ENCODE measurements at places on chromosomes 2 and 18.

DNA sequence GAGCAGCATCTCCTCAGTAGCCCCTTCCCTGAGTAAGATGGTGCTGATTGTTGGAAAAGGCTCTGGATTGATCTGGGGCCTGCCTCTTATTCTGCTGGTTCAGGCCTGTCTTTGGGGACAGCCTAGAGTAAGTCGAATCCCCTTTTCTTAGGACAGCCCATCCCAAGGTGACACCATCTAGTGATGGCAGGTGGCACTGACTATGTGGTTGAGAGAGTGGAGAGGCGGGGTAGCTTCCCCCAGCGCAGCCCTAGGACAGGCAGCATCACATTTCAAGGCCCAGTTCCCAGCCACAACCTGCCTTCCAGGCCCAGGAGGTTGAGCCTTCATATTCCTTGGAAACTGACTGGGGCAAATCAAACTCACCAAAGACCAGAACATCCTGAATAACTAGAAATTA, 69.1 kb upstream of the B3GNT7 start:
- no peak for DNase-seq

DNA sequence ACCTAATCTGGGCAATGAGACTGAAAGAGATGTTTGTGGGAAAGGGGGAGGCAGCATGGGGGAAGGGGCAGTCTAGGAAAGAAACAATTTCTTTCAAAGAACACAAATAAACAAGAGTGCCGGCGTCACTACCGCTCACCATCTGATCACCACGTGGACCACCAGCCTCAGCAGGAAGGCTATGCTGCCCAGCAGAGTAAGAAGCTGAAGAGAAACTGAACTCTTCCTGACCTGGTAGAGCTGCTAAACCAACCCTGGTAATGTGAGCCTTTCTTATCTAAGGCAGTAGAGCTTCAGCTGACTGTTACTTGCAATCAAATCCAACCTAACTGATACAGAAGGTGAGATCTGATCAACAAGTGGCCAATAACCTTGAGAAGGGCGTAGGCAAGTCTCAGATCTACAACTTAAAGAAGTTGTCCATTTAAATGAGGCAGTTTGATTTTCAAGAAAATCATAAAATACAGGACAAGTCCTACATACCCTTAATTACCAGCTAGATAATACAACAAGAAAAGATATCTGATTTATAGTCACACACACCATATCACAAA, 44.2 kb upstream of the SPTBN1 start:
- DNase-seq: no peak

GRCh38 chr18:69109686-69110085, 291.0 kb upstream of the DOK6 start:
- peak; percentile 6 for DNase-seq

- DNase-seq: peak; percentile 82
Observed at GRCh38 chr2:224072541-224073188, 33.6 kb upstream of the SERPINE2 start.

DNA sequence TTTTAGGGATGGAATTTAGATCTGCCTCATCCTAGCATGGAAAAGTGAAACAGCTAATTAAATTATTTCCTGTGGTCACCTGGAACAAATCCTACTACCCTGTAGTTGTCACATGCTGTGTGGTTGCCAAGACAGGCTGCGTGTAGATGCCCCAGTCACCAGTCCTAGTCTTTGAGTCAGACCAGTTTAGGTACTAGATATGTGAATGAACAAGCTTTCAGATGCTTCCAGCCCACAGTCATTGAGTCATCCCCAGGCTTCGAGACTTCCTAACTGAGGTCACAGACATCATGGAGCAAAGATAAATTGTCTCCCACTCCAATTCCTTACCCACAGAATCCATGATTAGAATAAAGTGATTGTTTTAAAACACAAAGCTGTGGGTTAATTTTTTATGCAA, 35.8 kb upstream of the GRB14 start:
- DNase-seq: peak; percentile 87

DNA sequence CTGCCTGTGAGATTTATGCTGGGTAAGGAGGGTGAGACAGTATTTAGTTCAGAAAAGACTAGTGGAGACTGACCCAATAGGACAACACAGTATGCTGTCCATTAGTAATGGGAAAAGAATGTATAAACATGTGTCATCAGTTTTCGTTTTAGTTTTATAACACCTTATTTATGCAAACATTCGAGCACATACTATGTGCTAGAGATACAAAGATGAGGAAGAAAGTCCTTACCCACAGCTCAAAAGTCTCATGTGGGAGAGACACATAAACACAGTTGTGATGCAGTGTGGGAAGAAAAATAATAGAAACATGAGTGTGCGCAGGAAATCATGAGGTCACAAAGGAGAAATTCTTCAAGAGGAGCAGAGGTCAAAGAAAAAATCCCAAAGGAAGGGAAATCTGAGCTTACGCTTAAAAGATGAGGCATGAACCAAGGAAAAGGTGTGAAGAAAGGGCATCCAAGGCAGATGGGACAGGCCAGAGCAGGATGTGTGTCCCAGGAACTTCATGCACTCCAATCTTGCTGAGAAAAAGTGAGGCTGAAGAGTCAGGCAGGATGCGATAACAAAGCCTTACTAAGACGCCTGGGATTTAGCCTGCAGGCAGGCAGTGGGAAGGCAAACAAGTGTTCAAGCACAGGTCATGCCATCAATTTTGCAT, 8.1 kb downstream of the METTL21A start:
- DNase-seq: peak; percentile 87

GRCh38 chr18:46696702-46697101, 39.7 kb upstream of the LOXHD1 start:
- no peak for DNase-seq

DNA sequence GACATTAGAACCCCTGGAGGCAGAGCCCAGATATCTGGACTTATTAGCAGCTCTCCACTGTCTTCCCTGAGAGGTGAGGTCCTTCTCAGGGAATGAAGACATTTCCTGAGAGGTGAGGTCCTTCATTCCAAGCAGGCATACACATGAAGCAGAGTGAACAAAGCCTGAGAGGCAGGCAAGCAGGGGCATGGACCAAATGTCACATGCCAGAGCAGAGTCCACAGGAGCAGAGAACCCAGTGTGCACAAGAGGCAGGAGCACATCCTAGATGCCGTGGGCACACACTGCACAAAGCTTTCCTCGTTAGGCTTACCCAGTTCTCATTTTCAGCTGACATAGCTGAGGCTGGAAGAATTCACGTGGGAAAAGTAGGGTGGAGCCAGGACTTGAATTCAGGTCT, 759.9 kb upstream of the HS6ST1 start:
- DNase-seq: no peak

GRCh38 chr18:79951545-79952455, at the start of gene SLC66A2:
SLC66A2 (minus strand) TSS chr18:79951653; CDS start chr18:79950926, 727 bp downstream.
- DNase-seq: peak; percentile 83

GRCh38 chr18:40738321-40738880, 1216.6 kb upstream of the PIK3C3 start:
- DNase-seq: no peak

GRCh38 chr18:74244554-74244953, 47.2 kb downstream of the CYB5A start:
- DNase-seq: no peak

DNA sequence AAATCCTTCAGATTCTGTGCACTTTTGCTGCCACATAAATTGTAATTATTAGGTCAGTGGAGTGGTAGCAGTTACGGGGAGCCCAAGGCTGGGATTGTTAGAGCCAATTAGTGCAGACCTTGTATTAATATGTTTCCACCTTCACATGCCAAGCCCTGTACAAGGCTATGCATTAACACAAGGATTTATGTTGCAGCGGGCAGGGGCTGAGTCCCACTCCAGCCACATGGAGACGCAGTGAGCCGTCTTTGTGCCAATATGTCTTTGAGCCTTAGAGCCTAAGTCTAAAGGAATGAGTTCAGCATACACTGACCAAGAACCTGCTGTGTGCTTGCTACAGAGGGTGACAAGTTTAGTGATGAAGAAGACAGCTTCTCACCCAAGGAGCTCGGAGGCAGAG, 238.2 kb downstream of the TSN start:
- DNase-seq: no peak

- DNase-seq: peak; percentile 16
Observed at GRCh38 chr2:240868286-240869108, at the start of gene AGXT. AGXT (plus strand) TSS chr2:240868824; CDS start chr2:240868866, 42 bp downstream.

GRCh38 chr2:64817453-64817852, 163.7 kb upstream of the SERTAD2 start:
- no peak for DNase-seq

DNA sequence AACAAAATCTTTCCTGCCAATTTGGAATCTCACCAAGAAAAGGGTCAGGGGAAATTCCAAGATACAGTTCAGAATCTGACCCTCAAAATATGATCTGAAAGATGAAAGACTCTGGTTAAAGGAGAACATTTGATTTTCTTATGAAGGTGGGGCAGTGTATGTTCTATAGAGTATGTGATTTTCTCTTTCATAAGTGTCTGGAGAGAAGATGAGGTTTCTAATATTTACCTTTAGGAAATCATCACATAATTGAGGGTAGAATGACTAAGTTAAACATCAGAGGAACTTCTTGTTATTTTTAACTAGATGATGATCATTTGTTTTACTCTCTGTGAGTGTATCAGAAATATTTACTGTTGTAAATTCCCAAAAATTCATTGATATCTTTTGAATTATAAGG, 27.8 kb upstream of the MBOAT2 start:
- DNase-seq: no peak

- no peak for DNase-seq
Observed at GRCh38 chr2:71787108-71787415, 333.7 kb downstream of the DYSF start.

DNA sequence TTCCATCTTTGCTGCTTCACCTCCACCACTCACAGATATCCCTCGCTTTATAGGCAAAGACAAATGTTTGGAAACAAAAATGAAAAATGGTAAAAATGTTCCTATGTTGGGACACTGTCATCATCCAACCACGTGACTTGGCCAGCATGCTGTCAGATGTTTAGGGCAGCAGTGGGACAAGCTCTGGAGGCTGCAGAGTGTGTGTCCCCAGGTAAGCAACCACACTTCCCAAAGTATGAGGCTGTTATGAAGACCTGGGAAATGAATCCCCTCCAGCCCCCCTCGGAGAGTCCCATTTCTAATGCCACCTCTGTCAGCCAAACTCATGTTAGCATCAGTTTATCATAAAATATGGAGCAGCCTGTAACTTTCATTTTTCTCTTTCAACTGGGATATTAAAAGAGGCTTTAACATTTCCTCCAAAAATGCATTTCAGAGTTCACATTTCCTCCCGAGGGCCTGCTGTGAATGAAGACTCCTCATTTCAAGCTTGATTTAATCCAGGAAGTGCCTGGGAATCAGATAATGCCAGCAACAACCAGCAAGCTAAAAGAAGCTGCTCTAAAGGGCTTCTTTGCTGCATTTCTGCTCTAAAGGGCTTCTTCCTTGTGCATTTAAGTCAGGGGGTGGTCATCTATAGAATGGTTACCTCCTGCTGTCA, 66.2 kb downstream of the APOB start:
- DNase-seq: no peak

GRCh38 chr2:120142528-120143219, 80.5 kb downstream of the TMEM185B start:
- no peak for DNase-seq

GRCh38 chr18:38941711-38942561, 1376.3 kb upstream of the CELF4 start:
- no peak for DNase-seq

GRCh38 chr2:133362061-133362476, 206.2 kb downstream of the NCKAP5 start:
- peak; percentile 52 for DNase-seq

DNA sequence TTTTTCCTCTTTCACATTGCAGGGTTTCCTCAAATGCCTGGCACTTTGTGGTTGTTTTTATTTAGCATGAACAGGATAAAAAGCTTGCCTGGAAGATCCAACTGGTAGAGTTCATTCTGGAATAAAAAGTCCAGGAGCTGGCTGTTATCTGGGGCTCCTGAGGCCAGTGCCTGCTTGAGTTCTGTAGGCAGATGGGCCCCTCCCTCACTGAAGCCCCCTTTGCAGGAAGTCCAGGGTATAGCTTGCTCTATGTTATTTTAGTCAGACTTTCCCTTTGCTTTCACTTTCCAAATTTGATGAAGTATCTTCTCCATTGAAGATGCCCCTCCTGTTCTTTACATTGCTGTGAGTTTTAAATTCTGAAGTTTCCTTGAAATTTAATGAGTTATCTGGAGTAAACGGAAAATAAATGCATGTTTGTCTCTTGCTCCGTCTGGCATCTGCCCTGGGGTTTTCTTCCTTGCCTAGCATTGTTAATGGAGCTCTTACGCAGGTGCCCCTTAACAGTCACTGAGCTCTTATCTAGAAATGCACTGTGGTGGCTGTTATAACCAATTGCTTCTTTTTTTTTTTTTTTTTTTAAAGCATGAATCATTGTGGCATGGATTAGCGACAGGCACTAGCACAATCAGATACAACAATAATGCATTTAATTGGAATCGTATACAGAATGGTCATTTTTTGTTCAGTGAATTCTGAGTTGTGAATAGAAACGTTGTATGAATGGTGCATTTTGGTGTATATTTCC, 27.0 kb upstream of the LPIN1 start:
- DNase-seq: no peak

DNA sequence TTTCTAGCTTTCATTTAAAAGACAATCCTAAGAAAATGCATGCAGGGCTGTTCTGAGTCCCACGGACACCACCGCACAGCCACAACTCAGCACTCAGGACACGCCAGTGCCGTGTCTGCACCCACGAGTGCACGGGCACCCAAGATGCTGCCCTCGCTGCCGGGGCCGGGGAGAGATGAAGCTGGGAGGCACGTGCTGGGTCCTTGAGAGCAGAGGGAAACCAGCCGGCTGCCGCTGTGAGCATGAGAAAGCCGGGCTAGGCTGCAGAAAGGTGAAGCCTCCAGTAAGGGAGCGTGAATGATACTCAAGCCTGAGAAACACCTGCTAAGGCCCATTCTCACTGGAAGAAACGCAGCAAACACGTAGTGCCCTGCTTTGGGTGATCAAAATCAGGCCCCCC, 4.8 kb downstream of the COPS9 start:
- no peak for DNase-seq

DNA sequence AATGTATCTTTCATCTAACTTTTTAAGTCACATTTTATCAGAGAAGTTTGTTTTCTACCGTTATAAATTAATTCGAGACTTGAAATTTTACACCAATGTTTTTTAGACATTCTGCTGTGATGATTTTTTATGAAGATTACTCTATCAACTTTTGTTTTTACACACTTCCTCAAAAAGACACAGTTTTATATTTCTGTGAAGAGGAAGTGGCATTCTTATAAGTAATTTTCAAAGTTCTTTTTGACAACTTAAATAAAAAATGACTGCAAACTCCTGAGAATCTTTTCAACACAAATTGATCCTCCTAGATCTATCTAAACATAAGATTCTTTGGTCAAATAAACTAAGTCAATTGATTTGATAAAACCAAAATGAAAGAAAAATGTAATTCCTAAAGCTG, 13.7 kb downstream of the ANKRD44 start:
- DNase-seq: no peak

- DNase-seq: no peak
Observed at GRCh38 chr2:52084759-52085158, 1052.8 kb upstream of the NRXN1 start.

- no peak for DNase-seq
Observed at GRCh38 chr2:151338115-151338514, 19.3 kb upstream of the TNFAIP6 start.

- DNase-seq: no peak
Observed at GRCh38 chr2:227788561-227789018, 25.1 kb upstream of the CCL20 start.

- no peak for DNase-seq
Observed at GRCh38 chr2:54074606-54075341, 40.6 kb upstream of the ACYP2 start.

Data from AG10803 (cell line).